ENCODE measurements at places on chromosomes 5 and 9.
A peak's percentile ranks its signal among the peaks of the same experiment; 100 is the strongest.

DNA sequence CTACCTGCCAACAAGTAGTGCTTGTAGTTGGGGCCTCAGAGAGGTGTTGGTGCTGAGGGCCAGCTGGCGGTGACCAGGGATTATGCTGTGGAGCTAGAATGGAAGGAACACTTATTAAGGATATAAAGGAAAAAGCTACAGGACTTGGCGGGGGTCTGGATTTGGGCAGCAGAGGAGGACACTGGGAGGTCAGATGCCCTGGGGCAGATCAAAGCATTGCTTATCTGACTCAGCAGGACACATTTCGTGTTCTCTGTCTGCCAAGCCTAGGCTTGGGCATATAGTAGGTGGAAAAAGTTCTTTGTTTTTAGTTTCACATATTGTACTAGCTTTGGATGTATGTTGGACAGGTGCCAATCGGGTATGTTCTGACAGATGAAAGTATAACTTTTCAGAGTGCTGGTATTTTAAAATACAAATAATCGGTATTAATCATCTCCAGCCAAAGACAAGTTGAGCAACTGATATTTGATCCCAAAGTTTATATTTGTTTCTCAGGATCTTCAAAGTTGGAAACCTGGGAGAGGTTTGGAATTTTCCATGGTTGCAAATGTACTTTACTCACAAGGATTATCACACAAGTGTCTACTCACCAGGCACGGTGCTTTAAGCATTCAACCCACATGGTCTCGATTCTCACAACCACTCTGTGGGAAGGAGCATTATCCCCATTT, 69.4 kb downstream of the IQGAP2 start:
- DNase-seq: no peak

DNA sequence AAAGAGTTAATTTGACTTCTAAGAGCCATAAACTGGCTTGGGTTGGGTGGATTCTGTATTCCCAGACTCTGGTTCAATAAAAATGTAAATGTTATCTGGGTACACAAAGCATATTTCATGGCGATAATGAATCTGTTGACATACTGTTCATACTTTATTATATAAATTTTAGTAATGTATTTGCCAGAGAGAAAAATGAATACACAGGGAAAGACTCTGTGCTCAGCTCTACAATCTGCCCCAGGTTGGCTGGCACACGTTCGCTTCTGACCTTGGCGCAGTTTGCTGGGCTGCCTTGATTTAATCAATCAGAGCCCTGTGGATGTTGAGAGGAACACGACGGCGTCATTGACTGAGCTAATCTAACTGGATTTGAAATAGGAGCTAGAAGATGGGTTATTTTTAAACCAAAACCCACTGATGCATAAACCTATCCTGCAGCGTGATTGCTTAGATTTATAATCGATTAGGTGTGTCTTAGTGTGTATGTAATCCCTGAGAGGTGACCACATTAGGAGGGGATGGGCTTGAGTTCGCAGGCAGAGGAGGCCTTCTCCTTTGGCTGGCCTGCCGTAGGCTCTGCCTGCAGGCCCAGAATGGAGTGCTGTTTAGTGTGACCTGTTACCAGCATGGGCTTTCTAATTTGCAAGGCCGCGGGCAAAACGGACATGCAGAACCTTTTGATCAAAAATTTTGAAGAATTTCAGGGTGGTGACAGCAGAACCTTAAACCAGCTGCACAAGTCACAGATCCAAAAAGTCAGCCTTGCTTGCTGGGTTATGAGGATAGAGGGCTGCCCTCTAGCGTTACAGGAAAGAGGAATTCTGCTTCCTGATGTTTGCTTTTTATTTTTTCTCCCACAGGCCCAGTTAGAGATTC, 3.9 kb upstream of the ADCY2 start:
- peak; percentile 36 for DNase-seq

DNA sequence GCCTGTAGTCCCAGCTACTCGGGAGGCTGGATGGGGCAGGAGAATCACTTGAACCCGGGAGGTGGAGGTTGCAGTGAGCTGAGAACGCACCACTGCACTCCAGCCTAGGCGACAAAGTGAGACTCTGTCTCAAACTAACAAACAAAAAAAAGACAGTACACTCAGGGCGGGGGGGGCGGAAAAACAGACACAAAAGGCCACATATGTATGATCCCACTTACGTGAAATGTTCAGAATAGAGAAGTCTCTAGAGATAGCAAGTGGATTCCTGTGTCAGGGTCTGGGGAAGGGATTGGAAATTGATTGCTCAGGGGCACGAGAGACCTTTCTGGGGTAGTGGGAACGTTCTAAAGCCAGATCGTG, 9.0 kb upstream of the LCN1 start:
- DNase-seq: no peak

DNA sequence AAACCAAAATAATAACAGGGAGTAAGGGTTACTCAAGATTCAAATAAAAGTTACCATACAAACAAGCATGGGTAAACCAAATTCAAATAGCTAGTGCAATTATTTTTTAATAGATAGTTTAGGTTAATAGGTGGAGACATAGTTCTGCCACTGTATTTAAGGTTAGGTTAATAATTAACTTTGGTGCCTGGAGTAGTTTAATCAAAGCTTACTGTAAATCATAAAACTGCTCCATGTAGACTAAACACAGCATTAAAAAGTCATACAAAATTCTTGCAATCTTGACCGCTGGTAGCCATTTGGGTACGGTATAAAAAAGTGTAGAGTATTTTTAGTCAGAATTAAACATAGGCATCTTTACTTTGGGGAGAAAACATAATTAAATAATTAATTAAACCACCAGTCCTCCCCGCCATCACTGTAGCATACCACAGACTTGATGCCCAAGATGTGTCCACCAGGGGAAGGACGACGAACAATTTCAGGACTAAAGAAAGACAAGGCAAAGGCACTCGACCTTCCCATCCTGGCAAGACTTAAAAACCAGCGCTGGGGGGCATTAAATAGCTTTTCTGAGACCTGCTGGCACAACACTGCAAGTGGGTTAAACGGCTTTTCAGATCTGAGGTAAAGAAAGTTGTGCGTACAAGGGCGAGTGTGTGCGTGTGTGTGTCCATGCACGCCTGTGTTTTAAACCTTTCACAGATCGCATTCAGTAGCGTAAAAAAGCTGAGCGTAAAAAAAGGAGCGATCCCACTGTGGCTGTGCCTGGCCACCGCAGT, 2.9 kb downstream of the SEMA6A start:
- DNase-seq: no peak

- no peak for DNase-seq
Observed at GRCh38 chr5:173310218-173310769, 17.9 kb downstream of the STC2 start.

Measured in H54 (cell line).